Activated naive CD4-positive, alpha-beta T cell (primary cell): ENCODE measurements at places on chromosomes 3 and 15.

DNA sequence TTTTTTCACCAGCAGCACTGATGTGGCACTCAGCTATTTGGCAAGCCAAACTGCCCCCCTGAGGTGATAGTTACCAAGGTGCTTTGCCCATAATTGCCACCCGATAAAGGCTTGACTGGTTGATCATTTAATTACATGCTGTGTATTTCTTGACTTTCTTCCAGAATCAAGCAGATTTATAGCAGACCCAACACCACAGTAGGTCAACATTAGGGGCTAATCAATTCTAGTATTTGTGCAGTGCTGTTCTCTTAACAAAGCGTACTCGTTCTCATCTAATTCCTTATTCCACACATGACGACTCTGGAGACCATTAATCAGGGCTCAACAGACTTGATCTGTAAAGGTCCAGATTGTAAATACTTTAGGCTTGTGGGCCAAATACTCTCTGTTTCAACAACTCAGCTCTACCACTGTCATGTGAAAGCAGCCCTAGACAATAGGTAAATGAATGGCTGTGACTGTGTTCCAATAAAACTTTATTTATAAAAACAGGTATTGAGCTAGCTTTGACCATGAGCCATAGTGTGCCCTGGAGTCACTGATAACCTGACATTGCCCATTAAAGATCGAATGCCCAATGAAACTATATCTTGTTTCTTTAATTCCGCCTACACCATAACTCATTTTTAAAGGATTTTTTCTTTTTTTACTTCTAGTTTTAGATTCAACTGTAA, 119.1 kb upstream of the TMC3 start:
- DNase-seq: no peak

DNA sequence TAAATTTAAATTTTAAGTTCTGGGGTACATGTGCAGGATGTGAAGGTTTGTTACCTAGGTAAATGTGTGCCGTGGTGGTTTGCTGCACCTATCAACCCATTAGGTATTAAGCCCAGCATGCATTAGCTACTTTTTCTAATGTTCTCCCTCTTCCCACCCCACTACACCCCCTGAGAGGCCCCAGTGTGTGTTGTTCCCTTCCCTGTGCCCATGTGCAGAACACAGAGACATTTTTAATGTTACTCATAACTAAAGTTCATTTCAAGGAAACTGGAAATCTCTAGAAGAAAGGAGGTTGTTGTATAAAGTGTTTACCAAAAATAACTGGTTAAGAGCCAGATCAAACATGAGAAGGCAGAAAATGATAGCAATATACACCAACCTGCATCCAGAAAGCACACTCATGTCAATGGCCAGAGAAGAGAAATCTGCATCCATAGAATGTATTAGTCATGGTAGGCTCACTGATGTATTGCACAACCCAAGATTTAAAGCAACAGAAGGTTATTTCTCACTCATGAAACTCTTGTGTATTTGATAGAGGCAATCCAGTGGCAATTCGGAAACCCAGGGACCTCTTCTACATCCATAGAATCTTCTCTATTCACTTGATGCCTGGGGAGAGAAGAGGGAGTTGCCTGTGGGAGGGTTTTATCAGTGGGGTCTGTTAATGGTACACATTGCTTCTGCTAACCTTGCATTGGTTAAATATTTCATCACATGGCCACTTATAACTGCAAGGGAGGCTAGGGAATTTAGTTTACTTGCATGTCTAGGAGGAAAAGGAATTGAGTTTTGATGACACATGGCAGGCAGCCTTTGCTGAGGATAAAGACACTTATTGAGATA, 321.9 kb upstream of the RASGRP1 start:
- DNase-seq: no peak

- DNase-seq: no peak
Measured at GRCh38 chr15:73927003-73927475, 777 bp downstream of the LOXL1 start.

GRCh38 chr3:107562969-107563529, 40.3 kb downstream of the BBX start:
- no peak for DNase-seq

- no peak for DNase-seq
Measured at GRCh38 chr3:114449271-114450007, 155.6 kb downstream of the TIGIT start.

DNA sequence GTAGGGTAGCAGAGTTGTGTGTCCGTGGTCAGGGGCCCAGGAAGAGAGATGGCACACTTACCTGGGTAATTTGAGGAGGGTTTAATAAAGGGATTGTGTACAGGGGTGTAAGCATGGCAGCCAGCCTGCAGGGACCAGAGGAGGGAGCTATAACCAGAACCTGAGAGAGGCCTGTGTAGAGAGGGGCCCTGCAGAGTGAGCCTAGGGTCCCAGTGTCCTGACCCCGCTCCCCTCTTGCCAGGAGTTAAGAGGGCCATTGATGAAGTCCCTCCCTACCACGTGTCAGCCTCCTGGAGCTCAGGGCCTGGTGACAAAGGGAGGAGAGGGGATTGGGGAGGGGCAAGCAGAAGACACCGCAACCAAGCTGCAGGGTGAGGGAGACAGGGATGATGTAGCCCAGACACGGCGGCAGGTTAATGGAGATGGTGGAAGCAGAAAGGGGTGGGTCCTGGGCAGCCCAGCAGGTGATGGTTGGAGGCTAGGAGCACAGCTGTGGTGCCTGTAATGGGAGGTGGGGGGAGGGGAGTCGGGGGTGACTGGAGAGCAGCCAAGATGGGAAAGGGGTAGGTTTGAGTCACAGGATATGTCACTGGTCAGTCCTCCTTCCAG, 165.4 kb upstream of the TOPAZ1 start:
- DNase-seq: no peak

- DNase-seq: no peak
Measured at GRCh38 chr15:74172701-74173379, 670 bp upstream of the ISLR start.

- DNase-seq: no peak
Measured at GRCh38 chr3:126321490-126321889, 35.7 kb downstream of the KLF15 start.

- no peak for DNase-seq
Measured at GRCh38 chr15:80550219-80550907, 144.7 kb upstream of the ABHD17C start.

DNA sequence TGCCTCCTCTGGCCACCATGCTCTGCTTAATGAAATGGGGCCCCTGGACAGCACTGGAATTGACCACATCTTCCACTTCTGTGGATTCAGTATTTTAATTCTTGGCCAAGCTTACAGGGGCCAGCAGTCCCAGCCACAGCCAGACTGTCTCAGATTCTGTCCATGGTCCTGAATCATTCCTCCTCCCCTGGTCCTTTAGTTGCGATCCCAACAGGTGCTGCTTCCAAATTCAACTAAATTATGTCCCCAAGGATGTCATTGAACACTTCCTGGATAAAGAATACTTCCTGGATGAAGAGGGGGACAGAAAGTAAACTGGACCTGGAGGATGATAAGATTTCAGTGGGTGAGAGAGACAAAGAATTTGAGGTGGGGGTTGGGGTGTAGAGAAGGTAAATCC, 111.1 kb upstream of the FOXB1 start:
- no peak for DNase-seq

DNA sequence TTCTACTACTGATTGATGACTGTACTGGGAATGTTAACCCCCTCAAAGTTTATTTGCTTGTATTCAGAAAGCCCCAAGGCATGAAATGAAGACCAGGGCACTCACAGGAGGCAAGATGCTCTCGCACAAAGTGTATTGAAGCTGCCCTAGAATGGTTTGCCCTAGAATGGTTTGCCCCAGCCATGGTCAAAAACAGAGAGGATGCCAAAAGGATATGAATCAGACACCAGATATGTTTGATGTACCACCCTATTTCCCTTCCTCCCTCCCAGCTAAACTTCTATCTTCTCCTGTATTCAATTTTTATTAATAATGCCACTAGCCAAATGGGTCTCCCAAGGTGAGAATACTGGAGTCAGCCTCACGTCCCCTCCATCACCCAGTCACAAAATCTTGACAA, 101.3 kb downstream of the TMCO5A start:
- DNase-seq: no peak

DNA sequence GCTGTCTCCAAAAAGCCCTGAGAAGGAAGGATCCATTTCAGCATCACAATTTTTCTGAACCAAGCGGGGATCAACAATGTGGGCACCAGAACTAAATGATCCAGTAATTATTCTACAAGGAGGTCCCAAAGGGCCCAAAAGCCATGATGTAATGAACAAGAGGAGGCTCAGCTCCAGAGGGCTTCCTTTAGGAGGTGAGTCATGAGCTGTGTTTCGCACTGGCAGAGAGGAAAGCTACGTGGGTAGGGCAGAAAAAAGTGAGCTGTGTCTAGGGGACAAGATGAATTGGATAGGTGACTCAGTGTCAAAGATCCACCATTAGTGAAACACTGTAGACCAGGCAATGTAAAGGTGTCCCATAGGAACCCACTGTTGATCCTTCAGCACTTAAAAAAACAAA, 113.4 kb downstream of the RORA start:
- no peak for DNase-seq

DNA sequence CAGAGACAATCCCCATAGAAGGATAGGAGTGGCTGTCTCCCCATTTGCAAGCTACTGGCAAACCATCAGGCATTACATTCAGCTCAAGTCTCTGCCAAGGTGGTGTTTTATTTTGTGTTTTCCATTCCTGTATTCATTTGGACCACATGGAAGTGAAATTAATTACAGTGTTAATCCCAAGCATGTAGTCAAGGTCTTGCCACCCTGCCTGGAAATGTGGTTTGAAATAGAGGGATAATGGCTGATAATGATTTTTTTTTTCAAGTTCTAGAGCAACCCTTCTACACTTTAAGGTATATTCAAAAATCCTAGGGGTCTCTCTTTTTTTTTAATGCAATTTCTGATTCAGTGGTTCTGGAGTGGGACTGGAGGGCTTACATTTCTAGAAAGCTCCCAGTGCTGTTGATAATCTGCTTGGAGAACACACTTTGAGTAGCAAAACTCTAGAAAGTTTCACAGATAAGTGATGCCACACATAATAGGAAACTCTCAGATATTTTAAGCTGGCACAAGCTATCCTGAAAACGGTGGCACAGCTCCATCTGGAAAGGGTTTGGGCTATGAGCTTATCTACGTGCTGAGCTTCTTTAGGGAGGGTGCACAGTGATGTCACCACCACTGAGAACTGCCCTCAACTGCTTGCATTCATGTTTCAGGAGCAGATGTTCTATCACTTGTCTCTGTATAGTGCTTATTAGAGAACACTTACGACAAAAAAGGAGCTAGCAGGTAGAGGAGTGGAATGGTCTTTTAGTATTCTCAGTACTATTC, 140.1 kb upstream of the IL12A start:
- DNase-seq: no peak

- DNase-seq: no peak
Measured at GRCh38 chr3:13408890-13409289, 11.2 kb downstream of the NUP210 start.

- DNase-seq: peak; percentile 65
Measured at GRCh38 chr3:188154014-188154808, at the start of gene LPP. Gene LPP, plus strand, starts transcription at chr3:188154157. Its CDS starts 251,964 bp downstream, at chr3:188406121.

DNA sequence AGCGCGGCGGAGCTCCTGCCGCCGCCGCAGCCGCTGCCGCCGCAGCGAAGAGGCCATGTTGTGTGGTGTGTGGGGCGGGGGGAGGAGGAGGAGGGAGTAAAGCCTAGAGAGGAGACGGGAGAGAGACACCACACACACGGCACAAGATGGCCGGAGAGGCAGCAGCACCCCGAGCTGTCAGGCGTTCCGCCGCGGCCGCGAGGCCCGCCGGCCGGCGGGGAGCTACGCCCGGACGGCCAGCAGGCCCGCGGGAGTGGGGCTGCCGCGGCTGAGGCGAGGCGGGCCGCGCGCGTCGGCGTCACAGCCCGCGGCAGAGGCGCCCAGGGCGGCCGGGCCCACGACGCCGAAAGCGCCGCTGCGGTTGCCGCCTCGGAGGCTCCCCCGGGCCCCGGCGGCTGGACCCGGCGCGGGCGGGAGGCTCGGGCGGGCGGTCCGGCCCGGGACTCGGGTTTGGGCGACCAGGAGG, 17.4 kb upstream of the CHD2 start:
- DNase-seq: no peak

DNA sequence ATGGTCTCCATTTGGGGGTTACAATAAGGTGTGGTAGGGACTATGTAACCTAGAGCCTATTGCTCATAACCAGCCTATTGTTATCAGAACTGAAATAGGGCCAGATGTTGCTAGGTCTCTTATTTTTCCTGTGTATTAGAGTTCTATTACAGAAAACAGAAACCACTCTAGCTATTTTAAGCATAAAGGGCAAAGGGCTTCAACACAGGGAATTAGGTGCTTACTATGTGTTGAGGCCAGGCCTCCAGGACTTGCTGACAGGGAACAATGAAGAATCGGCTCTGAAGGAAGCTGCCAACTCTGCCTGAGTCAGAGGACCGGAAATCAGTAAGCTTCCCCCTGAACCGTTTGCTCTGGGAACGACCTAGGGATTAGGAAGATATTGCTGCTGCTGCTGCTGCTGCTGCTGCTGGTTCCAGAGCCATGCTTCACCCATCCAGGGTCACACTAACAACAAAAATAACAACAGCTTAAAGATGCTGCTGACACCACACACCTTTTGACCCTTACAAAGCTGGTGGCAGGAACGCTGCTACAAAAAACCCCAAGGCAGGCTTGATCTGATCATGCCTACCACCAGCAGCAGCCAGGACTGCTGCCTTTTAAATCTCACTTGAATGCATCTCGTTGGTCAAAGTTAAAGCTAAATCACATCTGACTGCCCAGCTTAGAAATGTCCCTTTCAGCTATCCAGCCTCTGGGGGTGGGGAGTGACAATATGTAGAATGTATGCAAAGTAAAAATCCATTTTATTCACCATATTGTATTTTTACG, 276.9 kb upstream of the IL12A start:
- DNase-seq: no peak

DNA sequence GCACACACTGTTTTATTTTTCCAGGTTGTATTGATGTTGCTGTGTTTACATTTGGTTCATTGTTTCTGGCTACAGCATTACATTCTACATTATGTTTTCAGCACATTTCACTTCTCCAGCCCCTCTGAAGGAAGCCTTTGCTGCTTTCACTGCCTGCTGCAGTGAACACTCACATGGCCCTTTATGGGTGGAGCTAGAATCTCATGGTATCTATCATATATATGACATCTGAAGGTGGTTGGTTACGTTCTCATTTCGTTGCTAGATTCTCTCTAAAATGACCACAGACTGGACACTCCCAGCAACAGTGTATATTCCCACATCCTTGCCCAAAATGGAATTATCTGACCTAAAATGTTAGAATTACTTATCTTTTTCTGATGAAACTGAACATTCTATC, 35.2 kb upstream of the CTDSPL start:
- no peak for DNase-seq

DNA sequence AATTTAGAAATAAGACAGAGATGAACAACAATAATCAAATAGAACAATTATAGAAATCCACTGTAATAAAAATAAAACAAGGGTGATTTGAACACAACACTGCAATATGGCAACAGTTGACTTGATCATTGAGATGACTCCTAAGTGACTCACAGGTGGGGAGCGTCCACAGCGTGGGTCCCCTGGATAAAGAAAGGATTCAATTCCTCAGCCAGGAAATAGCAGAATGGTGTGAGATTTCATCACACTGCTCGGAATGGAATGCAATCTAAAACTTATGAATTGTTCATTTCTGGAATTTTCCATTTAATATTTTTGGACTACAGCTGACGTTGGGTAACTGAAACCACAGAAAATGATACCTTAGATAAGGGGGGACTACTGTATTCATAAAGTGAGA, 82.0 kb downstream of the CNTN3 start:
- no peak for DNase-seq
